MCF 10A (cell line): ENCODE measurements at places on chromosomes 12 and 14. TPM values are rescaled to one million over a fixed set of nuclear protein-coding genes. Genes with fewer than 3 reads are reported as not detected.

The AMHR2 gene
- not detected in 2 replicates for total RNA-seq

The TRPV4 gene
- total RNA-seq = 0.09 and 0.15 TPM in 2 replicates

The CMTM5 gene
- not detected in 2 replicates for total RNA-seq

The MORN3 gene
- 0.35 and 0.52 TPM in 2 replicates for total RNA-seq

- no peak for DNase-seq
- no peak overlapping the region for H3K4me3 ChIP-seq
- no peaks in the 10 kb centered on the region for H3K4me1 ChIP-seq
- H3K36me3 ChIP-seq = no peaks in the 10 kb centered on the region
Observed at GRCh38 chr14:21543963-21544362, 17.8 kb upstream of the SALL2 start.

DNA sequence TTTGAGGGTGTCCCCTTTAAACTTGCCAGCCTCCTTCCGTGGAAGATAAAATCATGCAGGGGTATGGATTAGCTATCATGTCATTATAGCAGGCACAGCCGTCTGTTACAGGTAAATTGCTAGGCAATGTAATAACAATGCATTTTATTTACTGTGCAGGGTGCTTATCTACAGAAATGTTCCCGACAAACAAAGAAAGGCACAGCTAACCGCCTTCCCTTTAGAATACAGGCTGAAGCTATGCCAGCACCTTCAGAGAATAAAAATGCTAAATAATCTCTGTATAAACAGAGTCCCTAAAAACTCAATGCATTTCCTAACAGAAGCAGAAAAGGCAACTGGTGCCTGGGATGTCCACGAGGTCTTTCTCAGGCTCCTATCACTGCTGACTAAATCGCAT, 239.2 kb downstream of the SPTSSA start:
- DNase-seq = no peak
- no peaks in the 10 kb centered on the region for H3K27me3 ChIP-seq
- H3K27ac ChIP-seq = no peak overlapping the region
- peaks cover 2% of the 10 kb centered on the region for H3K4me1 ChIP-seq

DNA sequence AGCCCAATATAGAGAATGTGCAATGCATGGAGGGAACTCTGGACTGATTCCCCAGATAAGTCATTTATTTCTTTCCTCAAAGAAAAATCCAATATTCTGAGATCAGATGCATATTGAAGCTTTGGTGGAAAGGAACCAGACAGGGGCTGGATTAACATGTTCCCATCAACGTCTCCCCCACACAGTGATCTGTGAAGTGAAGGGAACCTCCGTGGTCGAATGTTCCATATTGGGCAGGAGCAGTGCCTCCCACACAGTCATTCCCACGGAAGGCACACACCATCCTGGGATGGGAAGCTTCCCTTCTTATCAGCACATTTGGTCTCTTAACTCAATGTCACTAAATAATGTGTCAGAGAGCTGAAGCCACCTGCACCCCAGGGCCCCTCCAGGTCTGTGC, 247.1 kb downstream of the BCL11B start:
- no peak overlapping the region for H3K27ac ChIP-seq
- H3K4me1 ChIP-seq = peaks cover 10% of the 10 kb centered on the region
- no peak for DNase-seq
- no peak overlapping the region for H3K4me3 ChIP-seq

The PCED1B gene
- 5.1 and 9.6 TPM in 2 replicates for total RNA-seq

The PDE3A gene
- total RNA-seq = not detected in 2 replicates

The SYT1 gene
- 7.4 and 10.4 TPM in 2 replicates for total RNA-seq

DNA sequence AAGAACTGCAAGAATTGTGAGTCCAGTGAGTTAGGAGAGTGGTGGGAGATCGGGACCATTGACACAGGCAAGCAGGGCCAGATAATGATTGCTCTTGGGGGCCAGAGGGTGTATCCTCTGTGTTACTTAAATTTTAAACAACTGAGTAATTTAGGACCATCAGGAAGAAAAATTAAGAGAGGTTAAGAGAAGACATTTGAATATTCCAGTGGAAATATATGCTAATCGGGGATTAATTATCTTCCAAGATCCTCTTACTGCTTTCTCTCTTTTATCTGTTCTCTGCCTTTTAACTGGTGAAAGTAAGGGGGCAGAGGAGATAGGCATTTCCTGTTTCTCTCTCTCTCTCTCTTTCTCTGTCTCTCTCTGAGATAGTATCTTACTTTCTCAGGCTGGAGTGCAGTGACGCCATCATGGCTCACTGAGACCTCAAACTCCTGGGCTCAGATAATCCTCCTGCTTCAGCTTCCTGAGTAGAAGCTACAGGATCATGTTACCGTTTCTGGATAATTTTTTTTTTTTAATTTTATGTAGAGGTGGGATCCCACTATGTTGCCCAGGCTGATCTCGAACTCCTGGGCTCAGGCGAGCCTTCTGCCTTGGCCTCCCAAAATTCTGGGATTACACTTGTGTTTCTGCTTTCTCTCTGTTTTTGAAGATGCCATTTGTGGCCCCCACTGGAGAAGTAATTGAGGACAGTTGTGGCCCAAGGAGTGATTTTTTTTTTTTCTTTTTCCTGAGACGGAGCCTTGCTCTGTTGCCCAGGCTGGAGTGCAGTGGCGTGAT, 85.1 kb downstream of the DIP2B start:
- no peak overlapping the region for H3K27ac ChIP-seq
- H3K27me3 ChIP-seq = no peaks in the 10 kb centered on the region
- DNase-seq = no peak
- no peaks in the 10 kb centered on the region for H3K36me3 ChIP-seq

The FLRT2 gene
- total RNA-seq = 153 and 204 TPM in 2 replicates

The DLK1 gene
- total RNA-seq = not detected in 2 replicates

- no peak overlapping the region for H3K27ac ChIP-seq
- no peak for DNase-seq
- no peak overlapping the region for H3K4me3 ChIP-seq
- H3K36me3 ChIP-seq = peaks cover 53% of the 10 kb centered on the region
Observed at GRCh38 chr14:55686713-55687112, 106.7 kb downstream of the KTN1 start.

The GPHN gene
- 26.8 and 33.0 TPM in 2 replicates for total RNA-seq

DNA sequence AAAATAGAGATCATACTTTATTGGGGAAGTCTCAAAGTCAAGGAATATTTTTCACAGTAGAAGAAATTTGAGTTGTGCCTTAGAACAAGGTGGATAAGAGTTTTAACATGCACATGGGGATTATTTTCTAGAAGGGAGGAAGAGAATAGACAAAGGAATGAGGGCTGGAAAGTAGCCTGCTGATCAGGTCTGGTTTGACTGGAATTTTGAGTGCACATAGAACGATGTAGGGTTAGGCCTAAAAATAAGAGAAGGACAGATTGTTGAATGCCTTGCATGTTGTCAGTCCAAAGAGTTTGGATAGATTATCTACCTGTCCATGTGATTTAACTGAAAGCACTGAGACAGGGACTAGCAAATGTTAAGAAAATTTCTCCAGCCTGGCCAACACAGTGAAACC, 87.2 kb downstream of the SRGAP1 start:
- no peak for DNase-seq
- H3K4me1 ChIP-seq = peaks cover 46% of the 10 kb centered on the region
- H3K4me3 ChIP-seq = peak overlapping the region; percentile 15
- H3K27me3 ChIP-seq = no peaks in the 10 kb centered on the region

DNA sequence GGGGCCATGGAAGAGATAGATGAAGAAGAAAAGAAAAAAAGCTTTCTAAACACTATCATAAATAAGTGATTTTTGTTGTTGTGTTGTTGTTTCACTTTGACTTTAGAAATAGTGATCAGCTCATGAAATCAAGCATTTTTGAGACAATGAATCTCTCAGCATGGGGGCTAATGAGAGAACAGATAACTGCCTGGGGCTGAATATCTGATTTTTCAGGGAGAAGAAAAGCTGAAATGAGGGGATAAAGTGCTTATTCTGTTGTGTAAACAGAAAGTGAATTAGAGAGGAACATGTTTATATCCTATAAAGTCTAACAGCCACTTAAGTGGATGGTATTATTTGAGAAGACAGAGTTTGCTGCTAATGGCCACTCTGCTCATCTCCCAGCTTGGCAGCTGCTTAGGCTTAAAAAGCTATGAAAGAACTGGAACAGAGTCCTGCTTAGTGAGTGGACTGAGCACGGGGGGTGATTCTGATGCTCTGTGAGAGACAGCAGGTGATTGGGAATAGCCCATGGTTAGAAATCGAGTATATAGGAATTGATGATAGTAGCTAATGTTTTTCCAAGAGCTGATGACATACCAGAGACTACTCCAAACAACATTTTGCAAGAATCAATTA, 646.1 kb upstream of the TMEM132C start:
- no peaks in the 10 kb centered on the region for H3K27me3 ChIP-seq
- DNase-seq = no peak
- H3K4me1 ChIP-seq = no peaks in the 10 kb centered on the region

The SSTR1 gene
- total RNA-seq = 0.29 and 0.33 TPM in 2 replicates

- DNase-seq = no peak
- no peaks in the 10 kb centered on the region for H3K27me3 ChIP-seq
- H3K4me1 ChIP-seq = peaks cover 11% of the 10 kb centered on the region
- no peak overlapping the region for H3K4me3 ChIP-seq
- peaks cover 6% of the 10 kb centered on the region for H3K36me3 ChIP-seq
- H3K27ac ChIP-seq = no peak overlapping the region
Observed at GRCh38 chr14:33836900-33837577, 113.8 kb downstream of the EGLN3 start.

- no peaks in the 10 kb centered on the region for H3K36me3 ChIP-seq
- H3K27ac ChIP-seq = no peak overlapping the region
- H3K4me3 ChIP-seq = no peak overlapping the region
- no peaks in the 10 kb centered on the region for H3K27me3 ChIP-seq
- H3K4me1 ChIP-seq = no peaks in the 10 kb centered on the region
Observed at GRCh38 chr14:72921396-72921795, 4.9 kb upstream of the DCAF4 start.

DNA sequence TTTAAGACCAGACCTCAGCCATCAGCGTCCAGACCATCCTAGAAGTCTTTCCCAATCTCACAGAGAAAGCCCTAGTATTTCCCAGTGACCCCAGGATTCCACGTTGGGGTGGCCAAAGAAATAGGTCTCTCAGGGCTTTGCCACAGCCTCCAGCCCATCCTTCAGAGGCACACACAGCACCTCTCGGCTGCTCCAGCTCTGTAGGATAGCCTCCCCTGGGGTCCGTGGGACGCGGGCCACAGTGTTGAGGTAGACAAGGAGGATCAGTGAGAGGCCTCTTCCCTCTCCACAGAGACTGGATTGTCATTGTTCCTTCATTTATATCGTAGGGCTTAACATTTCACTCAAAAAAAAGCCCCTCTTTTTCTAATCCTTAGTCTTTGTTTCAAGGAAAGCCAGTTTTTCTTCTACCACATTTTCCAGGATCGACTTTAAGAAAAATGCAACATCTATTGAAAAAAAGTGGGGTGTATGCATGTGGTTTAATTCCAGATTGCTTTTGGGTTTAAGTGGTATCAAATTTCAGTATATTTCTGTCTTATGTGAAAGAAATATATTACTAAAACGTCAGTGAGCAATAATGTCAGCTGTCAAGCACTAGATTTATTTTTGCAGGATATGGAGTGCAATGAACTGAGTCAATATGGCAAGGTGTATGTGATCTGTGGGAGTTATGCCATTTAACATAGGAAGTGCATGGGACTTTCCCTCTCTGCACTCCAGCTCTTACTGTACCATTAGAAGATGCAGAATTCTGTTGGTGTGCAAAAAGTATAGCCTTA, 187.5 kb downstream of the MSRB3 start:
- no peak overlapping the region for H3K27ac ChIP-seq
- peaks cover 8% of the 10 kb centered on the region for H3K4me1 ChIP-seq
- H3K36me3 ChIP-seq = peaks cover 6% of the 10 kb centered on the region
- no peak overlapping the region for H3K4me3 ChIP-seq

GRCh38 chr14:63555572-63555971, 12.4 kb upstream of the PPP2R5E start:
- H3K4me3 ChIP-seq = no peak overlapping the region
- H3K27ac ChIP-seq = no peak overlapping the region
- no peaks in the 10 kb centered on the region for H3K27me3 ChIP-seq
- H3K36me3 ChIP-seq = peaks cover 11% of the 10 kb centered on the region
- no peak for DNase-seq
- peaks cover 6% of the 10 kb centered on the region for H3K4me1 ChIP-seq

DNA sequence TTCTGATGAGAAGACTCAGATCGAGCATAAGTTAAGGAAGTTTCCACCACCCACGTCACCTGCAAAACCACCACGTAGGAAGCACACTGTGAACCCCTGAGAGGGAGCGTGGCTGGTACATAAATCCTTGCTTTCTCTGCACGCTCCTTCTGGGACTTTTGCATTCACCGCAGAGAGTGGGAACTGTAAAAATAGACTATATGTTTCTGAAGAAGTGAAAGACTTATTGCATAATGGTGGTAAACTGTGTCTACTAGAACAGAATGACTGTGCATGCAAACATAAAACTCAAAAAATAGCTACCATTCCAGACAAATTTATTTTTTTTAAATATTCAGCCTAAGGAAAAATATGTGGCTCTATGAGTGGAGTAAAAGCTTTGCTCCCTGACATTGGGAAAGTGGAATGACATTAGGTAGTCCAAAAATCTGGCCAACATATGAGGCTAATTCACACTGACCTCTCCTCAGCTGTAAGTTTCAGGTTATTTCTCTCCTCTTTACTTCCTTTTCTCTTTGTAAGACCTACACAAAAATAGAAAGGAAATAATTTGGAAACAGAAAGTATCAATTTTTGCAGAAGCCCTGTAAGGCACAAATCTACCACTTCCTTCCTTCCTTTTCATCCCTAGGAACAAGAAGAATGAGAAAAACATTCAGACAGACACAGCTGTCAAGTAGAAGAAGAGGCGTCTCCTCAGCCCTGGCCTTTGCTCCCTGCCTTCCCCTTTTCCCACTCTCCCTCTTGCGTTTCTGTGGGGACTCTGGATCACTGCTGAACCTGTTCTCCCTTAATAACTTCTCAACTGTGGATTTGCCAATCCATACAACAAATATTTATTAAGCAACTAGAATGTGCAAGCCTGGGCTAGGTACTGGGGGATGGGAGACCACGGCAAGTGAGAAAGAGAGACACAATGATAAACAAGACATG, 264.3 kb upstream of the FOXN3 start:
- no peak for DNase-seq
- H3K4me1 ChIP-seq = no peaks in the 10 kb centered on the region
- H3K4me3 ChIP-seq = no peak overlapping the region
- no peak overlapping the region for H3K27ac ChIP-seq
- H3K36me3 ChIP-seq = no peaks in the 10 kb centered on the region
- no peaks in the 10 kb centered on the region for H3K27me3 ChIP-seq

DNA sequence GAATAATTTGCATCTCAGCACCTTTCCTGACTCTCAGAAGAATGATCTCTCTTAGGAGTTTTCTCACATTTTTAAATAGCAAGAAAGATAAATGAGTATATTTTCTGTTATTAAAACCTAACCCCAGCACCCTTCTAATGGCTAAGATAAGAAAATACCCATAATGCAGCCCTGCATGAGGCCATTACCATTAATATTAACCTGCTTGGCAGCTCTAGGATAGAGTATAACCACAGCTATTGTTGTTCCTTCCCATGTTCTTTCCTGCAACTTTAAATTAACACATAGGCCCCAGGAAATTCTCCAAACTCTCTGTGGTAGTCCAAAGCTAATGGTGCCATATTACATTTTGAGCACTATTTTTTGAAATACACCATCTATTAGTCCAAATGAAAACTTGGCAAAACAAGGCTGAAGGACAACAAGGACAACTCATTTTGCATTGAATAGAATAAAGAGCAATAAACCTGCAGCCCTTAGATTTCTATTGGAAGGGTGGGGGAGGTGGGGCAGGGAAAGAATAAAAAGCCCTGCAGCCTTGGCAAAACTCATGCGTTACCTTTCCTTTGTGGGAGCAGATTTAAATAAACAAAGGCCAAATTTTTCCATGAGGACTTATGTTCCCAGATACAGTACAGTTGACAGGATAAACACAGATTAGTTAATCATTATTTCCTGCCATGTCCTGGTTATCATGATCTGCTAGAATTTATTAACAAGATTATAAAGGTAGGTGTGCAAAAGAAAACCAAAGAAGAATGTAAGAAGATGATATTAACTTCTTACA, 46.9 kb downstream of the BTG1 start:
- H3K4me1 ChIP-seq = peaks cover 13% of the 10 kb centered on the region
- H3K36me3 ChIP-seq = no peaks in the 10 kb centered on the region
- no peak for DNase-seq
- no peak overlapping the region for H3K27ac ChIP-seq
- no peaks in the 10 kb centered on the region for H3K27me3 ChIP-seq
